IMR-90 (cell line): ENCODE measurements at places on chromosomes 13 and 19. TPM values are rescaled to one million over a fixed set of nuclear protein-coding genes. Genes with fewer than 3 reads are reported as not detected.

Gene TMEM150B
- total RNA-seq, result not detected in 2 replicates

GRCh38 chr19:45186509-45187334 lies 8.1 kb downstream of the BLOC1S3 start:
- peak; percentile 62 for DNase-seq

DNA sequence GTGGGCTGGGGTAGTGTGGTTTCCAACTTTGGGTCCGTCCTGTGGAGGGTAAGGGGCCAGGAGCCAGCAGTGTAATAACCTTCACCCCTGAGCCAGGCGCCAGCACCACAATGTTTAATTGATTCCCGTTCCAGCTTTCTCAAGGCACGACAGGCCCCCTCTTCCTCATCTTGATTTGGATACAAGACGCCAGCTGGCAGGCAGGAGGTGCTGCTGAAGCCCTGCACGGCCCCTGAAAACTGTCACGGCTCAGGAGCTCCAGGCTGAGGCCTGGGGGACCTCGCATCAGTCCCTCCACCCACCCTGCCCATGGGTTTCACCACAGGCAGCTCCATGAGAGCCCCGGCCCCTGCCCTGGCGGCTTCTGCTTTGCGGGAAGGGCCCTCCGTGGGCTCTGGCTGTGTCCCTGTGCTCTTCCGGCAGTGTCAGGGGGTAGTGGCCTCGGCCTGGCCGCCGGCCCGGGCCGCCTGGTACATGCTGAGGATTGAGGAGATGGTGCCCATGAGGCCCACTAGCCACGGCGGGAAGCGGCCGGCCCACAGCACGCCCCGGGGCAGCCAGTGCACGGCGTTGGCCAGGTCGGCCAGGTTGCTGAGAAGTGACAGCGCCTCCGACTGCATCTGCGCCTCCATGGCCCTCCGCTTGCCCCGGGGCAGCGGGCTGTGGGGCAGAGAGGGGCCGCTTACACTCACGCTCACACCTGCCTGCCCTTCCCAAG lies 11.9 kb downstream of the PEX11G start:
- DNase-seq, result no peak

DNA sequence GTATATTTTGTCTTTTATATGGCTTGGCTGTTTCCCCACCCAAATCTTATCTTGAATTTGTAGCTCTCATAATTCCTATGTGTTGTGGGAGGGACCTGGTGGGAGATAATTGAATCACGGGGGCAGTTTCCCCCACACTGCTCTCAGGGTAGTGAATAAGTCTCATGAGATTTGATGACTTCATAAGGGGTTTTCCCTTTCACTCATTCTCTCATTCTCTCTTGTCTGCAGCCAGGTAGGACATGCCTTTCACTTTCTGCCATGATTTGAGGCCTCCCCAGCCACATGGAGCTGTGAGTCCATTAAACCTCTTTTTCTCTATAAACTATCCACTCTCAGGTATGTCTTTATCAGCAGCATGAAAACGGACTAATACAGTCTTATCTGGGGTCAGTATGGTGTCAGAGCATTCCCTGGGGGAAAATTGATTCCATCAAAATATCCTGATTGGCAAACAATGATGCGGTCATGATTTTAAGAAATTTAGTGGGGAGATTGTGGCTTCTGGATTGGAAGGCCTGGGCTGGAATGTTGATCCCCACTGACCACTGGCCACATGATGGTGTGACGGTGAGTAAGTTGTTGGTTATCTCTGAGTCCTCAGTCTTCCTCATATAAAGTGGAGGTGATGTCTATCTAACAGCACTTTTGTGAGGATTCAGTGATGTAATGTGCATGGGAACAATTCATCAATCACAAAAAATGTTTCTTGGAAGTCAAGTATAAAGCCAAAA lies 27.5 kb upstream of the ANKRD10 start:
- peak; percentile 44 for DNase-seq

Gene CTXN1
- 0.36 and 0.56 TPM in 2 replicates for total RNA-seq

- no peak for DNase-seq
These were observed 49.5 kb downstream of the SLC7A1 start for GRCh38 chr13:29545988-29546387.

Gene ZNF600
- 3.9 and 4.1 TPM in 2 replicates for total RNA-seq

DNA sequence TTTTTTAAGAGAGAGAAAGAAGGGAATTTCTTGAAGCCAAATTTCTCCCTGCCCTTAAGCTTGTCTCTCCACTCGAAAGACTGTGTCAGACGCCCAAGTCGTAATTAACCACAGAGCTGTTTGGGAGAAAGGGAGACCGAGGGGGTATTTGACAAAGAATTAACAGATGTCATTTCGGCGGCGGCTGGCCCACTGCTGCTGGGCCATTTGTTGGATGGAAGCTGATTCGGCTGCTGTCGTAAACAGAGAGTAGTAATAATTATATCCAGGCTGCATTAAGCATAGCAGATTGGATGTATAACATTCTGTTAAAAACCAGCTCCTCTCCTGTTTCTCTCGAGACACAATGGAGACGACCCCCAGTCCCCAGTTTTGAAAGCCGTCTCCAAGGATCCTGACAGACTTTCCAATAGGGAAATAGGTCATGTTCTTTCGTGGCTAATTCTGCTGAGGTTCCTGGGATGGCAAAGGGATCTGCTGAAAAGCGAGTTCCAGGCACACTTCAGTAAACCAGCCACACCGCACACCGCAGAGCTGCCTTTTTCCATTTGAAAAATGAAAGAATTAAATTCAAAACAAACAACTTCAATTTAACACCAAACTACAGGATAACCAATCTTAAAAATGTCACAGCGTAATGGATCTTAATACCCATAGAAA lies 71.5 kb downstream of the KCTD15 start:
- DNase-seq, result no peak

- peak; percentile 55 for DNase-seq
These were observed 13.8 kb downstream of the ATP12A start for GRCh38 chr13:24693862-24694471.

DNA sequence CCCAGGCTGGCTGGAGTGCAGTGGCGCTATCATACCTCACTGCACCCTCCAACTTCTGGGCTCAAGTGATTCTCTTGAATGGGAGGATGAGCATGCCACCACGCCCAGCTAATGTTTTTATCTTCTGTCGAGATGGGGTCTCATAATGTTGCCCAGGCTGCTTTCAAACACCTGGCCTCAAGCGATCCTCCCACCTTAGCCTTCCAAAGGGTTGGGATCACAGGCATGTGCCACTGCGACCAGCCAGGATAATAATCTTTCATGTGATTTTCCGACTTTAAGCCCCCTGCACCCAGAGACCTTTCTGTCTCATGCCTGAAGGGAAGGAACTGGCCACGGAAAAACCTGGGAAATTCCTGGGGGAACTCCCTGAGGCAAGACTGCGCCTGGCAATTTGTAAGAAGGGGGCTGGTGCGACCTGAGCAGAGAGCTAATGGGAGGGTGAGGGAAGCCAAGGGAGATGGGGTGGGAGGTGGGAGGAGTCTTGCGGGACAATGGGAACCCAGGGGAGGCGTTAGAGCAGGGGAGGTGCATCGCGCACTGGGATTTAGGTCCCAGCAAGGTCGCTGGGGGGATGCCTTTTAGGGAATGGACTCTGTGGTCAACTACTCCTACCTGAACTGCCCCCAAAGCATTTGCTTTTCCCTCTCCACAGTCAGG lies 1.2 kb upstream of the CCDC124 start:
- DNase-seq, result no peak

DNA sequence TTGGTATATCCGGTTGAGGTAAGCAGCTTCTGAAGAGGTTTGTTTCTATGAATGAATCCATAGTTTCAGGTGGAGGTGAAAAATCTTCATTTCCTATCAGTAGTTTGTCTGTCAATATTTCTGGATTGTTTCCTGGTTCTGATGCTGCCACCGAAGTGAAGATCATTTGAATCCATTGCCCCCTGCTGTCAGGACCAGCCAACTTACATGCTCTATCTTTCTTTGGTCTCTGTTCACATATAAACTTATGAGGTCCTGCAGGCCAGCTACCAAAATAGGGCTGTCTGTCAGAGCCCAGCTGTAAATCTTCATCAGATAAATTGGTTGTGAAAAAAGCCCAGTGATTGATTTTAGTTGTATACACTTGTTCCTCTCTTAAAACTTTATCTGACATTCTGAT lies 15.2 kb upstream of the N4BP2L1 start:
- DNase-seq, result peak; percentile 23

DNA sequence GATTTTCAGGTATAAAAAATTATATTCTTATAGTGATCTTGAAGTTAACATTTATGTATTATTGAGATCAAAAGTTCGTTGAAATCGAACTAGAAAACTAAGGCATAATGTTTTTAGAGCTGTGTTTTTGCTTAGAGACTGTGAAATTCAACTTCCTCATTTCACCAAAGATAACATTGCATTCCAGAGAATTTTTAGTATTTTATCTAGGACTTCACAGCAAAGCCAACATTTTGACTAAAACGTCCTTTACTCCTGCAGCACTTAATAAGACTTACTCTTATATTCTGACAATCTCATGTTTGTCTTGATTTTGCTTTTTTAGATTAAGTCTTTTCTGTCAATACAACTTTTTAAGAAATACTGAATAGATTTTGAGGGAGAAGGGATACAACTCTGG lies 4.7 kb downstream of the KCTD4 start:
- DNase-seq, result no peak

Gene NEK5
- total RNA-seq, result under 0.01 TPM in 1 of 2 replicates, not detected in the other

Gene FAM216B
- not detected in 2 replicates for total RNA-seq

GRCh38 chr13:77516342-77516789 lies 19.1 kb upstream of the SCEL start:
- DNase-seq, result peak; percentile 44

Gene ZNF536
- not detected in 2 replicates for total RNA-seq

DNA sequence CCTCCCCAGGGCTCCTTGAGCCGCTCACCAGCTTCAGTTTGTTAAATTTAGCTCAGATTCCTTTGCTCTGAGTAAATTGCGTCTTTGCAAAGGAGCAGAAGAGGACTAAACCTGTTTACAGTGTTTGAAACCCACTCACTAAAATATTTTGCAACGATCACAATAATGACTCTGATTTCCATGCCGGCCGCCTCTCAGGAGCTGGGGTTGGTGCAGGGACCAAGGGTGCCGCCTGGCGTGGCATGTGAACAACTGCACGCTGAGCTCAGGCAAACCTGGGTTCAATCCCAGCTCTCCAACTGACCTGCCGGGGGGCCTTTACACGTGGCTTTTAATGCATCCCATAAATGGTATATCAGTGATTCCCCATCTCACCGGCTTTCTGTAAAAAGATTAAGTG lies 68.7 kb upstream of the CACNA1A start:
- DNase-seq, result peak; percentile 39

GRCh38 chr19:46373491-46374359 lies 26.8 kb downstream of the PPP5C start:
- DNase-seq, result peak; percentile 50

DNA sequence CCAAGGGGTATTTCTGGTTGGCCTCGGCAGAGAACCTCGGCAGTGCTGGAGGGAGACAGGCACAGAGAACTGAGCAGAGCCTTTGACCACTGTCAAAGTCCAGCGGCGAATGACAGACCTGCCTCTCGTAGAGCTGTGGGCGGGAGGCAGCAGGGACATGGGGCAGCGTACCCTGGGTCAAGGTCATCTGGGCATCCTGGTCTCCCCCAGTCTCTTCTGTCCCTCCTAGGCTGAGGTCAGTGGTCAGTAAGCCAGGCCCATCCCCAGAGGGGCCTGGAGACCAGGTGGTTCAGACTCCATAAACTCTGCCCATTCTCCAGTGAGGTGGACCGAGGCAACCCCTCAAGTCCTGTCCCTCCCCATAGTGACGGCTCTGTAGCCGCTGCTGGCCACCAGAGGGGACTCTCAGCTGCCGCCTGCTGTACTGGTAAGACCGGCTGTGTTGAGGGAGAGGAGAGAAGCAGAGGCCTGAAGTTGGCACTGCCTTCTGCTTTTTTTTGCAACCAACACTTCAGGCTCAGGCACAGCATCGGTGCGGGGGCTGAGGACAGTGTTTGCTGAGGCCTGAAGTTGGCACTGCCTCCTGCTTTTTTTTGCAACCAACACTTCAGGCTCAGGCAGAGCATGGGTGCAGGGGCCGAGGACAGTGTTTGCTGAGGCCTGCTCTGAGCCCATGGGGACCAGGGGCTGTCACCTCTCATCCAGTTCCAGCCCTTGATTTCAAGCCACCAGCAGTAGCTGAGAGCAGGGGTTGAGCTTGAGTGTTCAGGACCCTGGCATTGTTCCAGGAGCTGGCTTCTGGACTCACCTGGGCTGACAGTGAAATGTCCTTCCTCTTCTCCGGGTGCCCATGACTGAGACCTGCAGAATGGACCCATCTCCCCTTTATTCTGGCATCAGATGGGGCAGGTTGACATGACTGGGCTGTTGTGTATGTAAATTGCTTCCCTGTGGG lies at the start of gene PGLYRP2:
Gene PGLYRP2, minus strand, starts transcription at position 111 of the 955 bp plus-strand sequence. CDS start 130 bp downstream, outside the sequence.
- DNase-seq, result no peak

- DNase-seq, result peak; percentile 97
These were observed 64.9 kb downstream of the GADD45B start for GRCh38 chr19:2540646-2541454.

Gene BRME1
- 0.18 and 0.28 TPM in 2 replicates for total RNA-seq

DNA sequence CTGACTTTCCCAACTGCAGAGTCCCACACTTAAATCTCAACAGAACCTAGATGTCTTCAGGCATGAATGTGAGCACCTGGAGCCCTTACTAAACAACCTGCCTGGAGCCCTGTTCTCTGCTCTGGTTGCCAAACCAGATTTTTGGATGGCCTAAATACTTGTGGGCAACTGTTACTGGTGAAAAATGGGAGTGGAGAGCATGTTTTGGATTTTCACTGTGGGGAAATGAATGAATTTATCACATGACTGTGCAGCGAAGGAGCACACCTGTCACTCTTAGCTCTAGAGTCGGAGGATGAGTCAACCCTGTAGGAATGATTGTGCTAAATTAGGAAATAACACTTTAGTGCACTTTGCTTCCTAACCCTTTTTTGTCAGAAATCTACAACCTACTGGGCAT lies 30.3 kb downstream of the SHISA2 start:
- no peak for DNase-seq

DNA sequence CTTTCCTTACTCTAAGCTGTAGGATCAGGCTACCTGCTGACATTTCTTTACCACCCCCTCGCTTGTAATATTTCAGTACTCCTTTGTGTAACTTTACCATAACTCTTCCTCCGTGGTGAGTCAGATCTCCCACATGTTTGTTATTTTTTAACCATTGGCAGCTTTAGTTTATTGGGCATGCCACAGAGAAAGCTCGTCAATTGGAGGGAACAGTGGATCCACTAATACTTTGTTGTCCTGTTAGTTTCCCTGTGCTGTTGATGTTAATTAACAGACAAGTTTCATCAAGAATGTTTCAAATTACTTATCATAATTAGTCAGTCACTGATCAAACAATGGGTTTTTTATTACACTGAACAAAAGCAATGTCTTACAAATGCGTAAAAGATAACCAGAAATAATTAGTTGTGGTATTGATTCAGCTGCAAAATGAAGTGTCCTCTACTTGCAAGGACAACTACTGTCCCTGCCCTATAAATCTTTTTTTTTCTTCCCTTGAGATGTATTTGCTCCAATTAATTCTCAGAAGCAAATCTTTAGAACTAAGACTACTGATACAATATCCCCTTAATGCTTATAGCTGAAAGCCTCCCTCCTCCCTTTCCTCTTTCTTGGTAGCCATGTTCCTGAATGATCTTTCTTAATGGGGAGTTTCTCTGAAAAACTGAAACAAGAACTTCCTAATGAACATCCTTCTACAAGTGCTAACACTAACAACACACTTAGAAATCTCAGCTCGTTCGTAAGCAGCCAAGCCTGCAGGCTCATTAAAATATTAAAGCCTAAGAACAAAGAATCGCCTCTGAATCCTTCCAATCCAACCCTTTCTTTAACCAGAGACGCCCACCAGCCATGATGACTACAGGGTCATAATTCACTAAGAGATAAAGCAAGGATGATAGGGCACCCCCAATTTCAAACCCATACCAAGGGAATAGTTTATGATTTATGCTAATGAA lies 22.2 kb downstream of the EFNB2 start:
- DNase-seq, result peak; percentile 45

Gene NLRP7
- not detected in 2 replicates for total RNA-seq

Gene BEST2
- not detected in 2 replicates for total RNA-seq
